ENCODE measurements at places on chromosomes 12 and 14.
A peak's percentile ranks its signal among the peaks of the same experiment; 100 is the strongest.

DNA sequence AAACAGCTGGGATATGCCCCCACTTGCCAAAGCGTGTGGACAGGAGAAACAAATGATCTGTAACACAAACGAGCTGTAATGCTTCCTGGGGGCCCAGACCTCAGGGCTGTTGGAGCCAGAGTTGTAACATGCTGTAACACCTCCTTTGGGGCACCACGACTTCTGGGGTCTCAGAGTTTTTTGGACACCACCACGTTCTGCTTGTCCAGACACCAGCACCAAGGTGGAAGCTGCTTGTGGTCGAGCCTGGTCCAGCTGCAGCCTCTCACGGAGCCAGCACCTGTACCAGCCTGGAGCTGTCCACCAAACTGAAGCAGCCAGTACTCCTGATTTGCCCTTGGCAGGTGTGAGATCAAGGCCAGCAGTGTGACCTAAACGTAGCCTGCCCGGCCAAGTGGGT is 879.4 kb downstream of the SLC6A15 start:
- no peak for DNase-seq

- DNase-seq: no peak
These were observed 505.1 kb upstream of the TMEM132C start for GRCh38 chr12:127761880-127762279.

DNA sequence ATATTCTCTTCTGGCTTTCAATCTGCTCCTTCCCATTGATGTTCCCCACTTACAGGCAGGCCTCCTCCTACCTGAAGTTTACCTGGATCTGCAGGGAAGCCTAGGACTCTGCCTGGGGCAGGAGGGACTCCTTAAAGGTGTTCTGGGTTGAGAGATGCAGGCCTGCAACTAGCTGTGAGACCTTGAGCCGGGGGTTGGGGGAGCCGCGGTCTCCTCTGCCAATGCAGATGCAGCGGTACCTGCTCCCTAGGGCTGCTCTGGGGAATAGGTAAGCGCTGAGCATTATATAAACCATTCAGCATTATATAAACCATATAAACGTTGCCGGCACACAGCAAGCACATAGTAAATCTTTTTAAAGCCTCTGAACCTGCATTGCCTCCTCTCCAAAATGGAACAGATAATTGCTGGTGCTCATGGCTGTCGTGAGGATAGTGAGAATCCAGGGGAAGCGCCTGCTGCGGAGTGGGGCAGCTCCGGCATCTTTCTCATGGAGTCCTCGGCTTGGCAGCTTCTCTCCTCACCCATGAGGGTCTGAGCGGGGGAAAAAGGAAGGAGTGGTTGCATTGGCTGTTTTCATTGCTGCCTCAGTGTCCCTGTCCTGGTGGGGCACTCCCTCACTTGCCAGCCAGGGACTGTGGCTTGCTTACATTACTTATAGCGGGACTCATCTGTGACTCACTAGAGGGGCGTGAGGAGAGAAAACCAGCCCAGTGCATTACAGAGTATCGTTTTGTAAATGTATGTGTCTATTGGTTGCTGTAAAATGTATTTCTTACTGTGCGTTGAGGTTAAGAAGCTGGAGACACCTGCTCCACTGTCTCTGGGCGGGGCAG is 12.5 kb upstream of the KRT80 start:
- DNase-seq: no peak

GRCh38 chr14:21999402-21999801 is 325.8 kb upstream of the OR4E1 start:
- no peak for DNase-seq

GRCh38 chr12:18363321-18363720 is 102.0 kb downstream of the PIK3C2G start:
- DNase-seq: no peak

- peak; percentile 26 for DNase-seq
These were observed at the start of gene LRRC9 for GRCh38 chr14:59919570-59920377. LRRC9 (plus strand) TSS chr14:59920144.

DNA sequence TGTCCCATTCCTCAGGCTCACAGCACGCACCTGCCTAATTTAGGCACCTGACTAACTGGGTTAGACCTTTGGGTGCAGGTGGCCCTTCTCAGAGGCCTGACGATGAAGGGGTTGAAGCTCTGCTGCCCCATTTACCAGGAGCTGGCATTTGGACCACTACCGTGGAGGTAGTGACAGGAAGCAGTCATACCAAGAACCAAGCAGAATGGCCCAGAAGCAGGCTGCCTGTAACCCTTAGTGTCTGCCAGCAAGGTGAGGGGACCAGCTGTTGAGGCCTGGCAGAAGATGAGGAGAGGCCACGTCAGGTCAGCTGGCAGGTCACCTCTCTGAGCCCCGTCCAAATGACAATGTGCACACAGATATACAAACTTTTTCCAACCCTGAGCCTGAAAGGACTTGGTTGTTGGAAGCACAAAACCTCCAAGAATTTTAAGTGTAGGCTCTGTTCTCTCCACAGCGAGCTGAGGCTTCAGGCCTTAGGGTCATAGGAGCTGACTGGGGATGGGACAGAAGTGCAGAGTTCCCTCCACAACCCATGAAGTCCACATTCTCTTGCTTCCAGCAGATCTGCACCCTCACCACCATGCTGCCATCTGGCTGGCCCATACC is 23.1 kb downstream of the VASH1 start:
- DNase-seq: no peak

- no peak for DNase-seq
These were observed 35.6 kb downstream of the GCH1 start for GRCh38 chr14:54867011-54867410.

DNA sequence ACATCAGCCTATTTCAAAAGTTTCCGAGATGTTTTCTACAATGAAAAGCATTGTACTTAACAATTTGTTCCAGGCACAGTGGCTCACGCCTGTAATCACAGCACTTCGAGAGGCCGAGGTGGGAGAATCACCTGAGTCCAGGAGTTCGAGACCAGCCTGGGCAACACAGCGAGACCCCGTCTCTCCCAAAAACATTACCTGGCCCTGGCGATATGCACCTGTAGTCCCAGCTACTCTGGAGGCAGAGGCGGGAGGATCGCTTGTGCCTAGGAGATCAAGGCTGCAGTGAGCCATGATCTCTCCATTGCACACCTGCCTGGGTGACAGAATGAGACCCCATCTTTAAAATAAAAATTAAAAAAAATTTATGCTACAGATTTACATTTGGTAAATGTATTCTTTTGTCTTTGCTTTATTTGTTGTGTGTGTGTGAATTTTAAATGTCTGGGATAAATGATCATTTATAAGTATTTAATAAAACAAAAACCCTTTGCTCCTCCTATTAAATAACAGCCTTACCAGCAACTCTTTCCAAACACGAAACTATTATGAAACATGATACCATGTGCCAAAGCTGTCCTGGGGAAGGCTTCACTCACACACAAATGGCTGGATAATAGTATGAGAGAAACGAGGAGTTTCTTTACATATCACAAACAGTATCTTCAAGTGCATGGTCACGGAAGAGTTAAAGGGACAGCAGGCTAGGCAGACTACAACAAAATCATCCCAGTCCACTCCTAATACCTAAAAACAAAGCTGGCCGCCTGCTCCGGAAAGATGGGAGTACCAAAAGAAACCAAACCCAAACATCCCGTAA is 1.1 kb downstream of the ATXN3 start:
- DNase-seq: peak; percentile 38

- DNase-seq: no peak
These were observed 10.9 kb upstream of the ZNF740 start for GRCh38 chr12:53169644-53170043.

DNA sequence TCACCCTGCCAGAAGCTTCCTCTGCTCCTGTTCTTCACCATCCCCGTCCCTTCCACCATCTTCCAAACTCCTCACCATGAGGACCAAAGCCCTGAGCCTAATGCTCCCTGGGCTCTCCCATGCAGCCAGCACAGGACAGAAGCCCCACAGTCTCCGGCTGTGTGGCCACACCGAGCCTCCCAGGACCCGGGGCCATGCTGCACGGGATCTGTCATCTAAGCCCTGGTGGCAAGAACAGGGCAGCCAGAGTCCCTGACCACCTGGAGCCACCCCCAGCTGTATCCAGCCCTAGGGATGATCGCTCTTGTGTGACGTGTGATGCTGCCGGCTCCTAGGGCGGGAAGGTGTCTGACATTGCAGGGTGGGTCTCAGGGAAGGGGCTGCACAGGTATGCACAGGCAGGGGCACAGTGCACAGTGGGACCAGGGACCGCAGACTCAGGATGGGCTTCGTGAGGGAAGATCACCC is 8.1 kb downstream of the TMEM179 start:
- no peak for DNase-seq

DNA sequence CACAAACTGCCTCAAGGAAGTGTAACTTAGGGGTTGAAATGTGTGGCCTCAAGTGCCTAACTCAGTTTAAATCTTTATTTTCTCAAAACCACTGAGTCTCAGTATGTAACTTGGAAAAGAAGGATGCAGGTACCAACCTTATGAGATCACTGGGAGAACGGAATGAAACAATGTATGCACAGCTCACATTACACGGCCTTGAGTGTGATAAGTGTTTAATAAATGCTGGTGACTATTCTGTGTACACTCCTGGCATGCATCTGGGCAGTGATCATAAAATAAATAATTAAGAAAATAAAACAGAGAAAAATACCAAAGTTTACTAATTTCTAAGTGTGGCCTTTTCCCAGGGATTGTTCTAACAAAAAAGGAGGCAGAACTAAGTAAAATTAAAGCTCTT is 974.5 kb upstream of the FLRT2 start:
- no peak for DNase-seq

- DNase-seq: no peak
These were observed 369.3 kb upstream of the DCN start for GRCh38 chr12:91551927-91552326.

GRCh38 chr12:54017878-54018467 is 9.2 kb downstream of the HOXC8 start:
- DNase-seq: peak; percentile 96

GRCh38 chr14:61749867-61750266 is 12.4 kb upstream of the SNAPC1 start:
- no peak for DNase-seq

DNA sequence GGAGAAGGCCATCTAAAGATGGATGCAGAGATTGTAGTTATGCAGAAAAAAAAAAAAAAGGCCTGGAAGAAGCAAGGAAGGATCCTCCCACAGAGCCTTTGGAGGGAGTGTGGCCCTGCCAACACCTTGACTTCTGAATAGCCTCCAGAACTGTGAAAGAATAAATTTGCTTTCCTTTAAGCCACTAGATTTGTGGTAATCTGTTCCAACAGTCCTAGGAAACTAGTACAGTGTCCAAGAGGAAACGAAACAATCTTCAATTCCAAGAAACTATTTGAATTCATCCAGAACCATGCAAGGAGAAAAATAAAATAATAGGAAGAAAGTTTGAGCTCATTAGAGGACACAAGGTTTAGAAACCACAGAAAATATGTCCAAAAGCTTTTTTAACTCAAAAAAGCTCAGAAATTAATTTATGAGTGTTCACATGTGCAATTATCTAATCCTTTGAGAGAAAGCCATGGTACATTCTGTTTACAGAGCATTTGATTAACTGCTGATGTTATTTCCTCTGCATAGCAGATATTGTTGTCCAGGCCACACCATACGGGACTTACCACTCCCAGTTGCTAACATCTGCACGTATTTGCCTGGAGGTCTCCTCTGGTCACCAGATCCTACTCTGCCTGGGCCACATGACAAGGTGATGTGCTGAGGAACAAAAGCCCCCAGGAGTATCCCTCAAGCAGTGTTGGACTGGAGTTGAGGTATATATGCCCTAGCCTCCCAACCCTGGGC is 30.0 kb upstream of the STAB2 start:
- no peak for DNase-seq

DNA sequence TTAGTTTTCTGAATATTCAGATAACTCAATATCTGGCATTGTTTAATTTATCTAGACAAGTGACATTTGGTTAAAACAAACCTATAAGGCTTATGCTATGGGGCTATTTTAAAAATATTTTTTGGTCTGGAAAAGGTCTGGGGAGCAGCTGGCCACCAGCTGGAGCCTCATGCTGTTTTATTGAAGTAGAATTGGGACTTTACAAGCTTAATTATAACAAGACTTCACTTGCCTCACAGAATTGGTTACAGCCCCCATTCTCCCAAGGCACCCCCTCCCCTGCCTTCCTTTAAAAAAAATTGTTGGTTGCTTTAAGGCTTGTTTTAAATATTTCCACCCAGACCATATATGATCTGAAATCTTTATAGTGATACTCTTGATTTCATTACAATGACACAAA is 453.9 kb downstream of the ADAMTS20 start:
- DNase-seq: no peak

GRCh38 chr14:30223385-30223785 is 295.7 kb upstream of the PRKD1 start:
- no peak for DNase-seq

GRCh38 chr12:49470986-49471385 is 67.8 kb upstream of the KCNH3 start:
- DNase-seq: no peak

DNA sequence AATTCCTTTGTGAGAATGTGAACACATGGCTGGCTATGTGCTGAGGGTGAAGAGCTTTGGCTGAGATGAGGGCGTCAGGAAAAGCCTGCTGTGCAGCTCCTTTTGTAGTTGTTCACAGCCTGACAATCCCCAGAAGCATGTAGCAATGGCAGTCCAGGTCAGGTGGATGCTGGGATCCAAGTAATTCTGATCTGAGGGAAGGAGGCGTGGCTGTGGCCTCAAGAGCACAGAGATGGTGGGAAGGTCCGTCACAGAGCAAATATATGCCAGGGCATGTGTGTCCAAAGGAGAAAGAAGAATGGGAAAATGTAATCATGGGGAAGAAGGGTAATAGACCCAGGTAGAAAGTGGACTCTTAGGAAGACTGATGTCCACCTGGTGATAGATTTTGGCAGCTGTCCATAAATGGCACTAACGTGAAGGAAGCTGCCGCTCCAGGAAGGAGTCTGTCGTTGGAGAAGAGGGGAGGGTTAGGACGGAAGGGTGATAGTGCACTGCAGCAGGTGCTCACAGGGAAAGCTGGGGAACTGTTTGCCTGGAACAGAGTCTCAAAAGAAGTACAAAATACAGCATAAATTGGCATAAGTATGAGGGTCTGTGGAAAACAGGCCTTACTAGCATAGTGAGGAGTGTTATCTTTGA is 13.8 kb downstream of the MGST1 start:
- DNase-seq: no peak

DNA sequence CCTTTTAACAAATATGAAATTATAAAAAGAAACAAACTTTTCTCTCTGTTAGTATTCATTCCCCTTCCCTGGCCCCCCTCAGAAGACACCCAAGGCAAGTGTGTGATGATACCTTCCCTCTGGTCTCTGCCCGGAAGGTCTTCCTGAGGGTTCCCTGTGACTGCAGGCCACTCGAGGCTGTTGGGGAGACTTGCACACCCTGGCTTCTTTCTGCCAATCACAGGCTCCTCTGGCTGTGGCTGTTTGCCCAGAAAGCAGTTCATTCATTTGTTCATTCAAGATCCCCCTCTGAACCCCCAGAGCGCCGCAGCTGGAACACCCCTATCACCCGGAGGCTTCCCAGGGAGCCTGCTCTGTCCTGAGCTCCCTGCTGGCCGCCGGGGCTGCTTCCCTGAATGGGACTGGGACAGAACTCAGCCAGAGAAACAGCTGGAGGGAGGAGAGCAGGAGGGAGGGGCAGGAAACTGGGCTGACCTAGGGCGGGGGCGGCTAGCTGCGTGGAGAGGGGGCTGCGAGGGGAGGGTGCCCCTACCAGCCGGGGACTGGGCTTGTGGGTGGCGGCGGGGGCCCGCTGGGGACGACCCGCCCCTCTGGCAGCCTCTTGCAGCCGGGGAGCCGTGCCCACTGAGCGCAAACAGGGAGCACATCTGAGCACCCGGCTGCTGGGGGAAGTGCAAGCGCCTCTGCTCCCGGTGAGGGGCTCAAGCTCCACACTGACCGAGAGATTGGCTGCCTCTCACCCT is at the start of gene CMKLR1:
Gene CMKLR1, minus strand, starts transcription at position 397 of the 743 bp plus-strand sequence. CDS start 45,720 bp downstream, outside the sequence.
- peak; percentile 43 for DNase-seq
